ENCODE measurements at places on chromosomes 11 and 22.

GRCh38 chr11:128757235-128757711, 63.4 kb downstream of the FLI1 start:
- no peak for DNase-seq

GRCh38 chr11:128845334-128845780, 21.7 kb downstream of the KCNJ1 start:
- DNase-seq, result no peak

GRCh38 chr11:2537896-2538724, 93.3 kb downstream of the KCNQ1 start:
- DNase-seq, result no peak

DNA sequence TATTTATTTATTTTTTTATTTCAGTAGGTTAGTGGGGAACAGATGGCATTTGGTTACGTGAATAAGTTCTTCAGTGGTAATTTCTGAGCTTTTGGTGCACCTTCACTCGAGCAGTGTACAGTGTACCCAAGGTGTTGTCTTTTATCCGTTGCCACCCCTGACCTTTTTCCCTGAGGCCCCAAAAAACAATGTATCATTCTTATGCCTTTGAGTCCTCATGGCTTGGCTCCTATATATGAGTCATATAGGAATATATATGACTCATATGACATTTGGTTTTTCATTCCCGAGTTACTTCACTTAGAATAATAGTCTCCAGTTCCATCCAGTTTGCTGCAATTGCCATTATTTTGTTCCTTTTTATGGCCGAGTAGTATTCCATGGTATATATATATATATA, 763.9 kb downstream of the NTM start:
- no peak for DNase-seq

DNA sequence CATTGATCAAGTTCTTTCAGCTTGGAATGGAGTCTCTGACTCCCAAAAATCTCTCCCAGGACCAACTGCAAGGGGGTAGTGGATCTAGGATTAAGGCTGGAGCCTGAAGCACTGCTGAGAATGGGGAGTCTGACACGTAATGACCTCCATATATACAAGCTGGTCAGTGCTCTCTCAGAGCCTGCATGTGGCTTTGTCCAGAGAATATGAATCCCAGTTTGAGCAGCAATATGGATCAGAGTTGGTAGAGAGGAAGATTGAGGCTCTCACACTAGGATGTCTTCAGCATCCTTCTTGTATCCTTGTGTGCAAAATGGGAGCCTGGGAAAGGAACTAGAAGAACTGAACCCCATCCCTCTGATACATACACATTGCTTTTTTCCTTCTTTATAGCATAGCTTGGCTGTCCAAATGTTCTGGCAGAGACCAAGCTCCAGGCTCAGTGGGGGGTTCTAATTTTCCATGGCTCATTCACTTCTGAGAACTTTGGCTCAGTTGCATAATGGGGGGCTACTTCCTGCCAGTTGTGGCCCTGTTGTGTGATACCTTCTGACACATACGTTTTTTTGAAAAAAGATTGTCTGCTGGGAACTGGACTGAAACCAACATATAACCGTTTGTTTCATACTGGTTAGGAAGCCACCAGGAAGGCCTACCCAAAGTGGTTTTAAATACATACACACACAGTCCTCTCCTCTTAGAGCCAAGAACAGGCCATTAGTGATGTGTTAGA, 138.2 kb downstream of the ETS1 start:
- DNase-seq, result no peak

Data from GM04503 (cell line).